ENCODE measurements at places on chromosomes 3 and 15.

GRCh38 chr3:38004415-38005075 lies 14.0 kb downstream of the VILL start:
- DNase-seq = peak; percentile 43

DNA sequence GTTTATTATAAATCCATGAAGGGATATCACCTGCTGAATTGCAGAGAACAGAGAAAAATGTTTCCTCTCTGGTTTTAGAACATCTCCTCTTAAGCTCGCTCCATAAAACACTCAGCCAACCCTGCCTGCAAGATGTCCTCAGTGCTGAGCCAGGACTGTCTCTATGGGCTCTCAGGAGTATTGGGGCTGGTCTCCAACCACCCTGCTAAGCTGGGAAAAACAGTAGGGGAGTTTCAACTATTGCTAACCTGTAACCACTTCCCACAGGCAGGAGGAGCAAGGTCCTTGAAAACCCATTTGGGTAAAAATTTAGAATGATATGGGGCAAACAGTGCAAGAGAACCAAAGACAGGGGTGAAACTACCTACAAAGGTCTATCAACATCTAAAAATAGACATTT lies 34.3 kb downstream of the MYO1E start:
- DNase-seq = no peak

DNA sequence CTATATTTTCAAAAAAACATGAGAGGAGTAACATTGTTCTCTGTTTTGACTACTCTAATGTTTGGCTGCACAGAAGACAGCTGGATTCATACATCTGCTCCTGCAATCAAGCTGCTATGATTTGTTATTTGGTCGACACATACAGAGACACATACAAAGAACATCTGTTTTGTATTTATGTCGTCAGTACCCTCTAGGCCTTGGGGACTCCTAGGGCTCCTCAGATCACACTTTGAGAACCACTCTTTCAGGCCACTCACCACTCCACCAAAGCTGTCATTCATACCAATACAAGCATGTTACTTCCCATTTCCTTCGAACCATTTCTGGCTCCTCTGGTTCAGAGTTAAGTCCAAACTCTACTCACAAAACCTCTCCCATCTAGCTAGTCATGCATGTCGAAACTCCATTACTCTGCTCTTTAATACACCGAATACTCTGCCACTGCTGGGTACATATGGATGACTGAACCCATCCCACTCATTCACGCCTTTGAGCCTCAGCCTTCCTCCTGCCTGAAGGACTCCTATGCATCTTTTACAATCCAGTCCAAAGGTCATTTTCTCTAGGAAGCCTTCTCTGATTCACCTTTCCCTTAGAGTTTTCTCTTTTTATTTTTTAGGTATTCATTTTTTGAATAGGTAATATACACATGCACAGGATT lies 102.9 kb upstream of the ARHGEF3 start:
- no peak for DNase-seq

GRCh38 chr15:85551221-85551832 lies 170.9 kb downstream of the AKAP13 start:
- no peak for DNase-seq

DNA sequence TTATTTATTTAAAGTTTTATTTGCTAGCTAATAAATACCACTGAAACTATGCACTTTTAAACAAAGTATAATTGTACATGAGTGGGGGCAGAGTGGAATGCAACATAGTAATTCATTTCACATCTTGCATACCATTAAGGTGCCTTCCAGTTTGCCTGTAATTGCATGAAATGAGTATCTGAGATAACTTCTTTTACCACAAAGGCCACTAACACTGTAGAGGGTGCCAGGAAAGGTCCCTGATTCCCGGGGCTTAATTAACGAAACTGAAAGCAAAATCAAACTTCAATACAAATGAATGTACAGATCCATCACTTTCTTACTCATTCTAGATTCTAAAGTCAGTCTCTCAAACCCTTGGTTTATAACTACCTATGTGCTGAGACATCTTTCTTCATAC lies 2.1 kb downstream of the CD47 start:
- DNase-seq = peak; percentile 44

DNA sequence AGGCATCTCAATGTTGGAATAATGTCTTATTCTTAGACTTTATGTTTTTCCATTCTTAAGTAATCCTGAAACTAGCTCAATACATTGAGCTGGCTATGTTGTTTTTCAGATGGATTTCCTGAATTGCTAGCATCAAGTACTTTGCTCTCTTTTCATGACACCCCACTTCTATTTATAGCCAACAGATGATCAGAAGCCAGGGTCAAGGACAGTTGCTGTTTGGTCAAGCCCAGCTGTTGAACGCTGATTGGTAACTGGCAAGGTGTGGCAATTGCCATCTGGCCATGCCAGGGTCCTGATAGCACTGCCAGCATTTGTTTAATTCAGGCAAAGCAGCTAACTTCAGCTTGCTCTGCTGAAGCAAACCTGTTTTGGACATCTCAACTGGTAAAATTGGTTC lies 46.2 kb upstream of the PLCL2 start:
- DNase-seq = no peak
